T-helper 1 cell (primary cell): ENCODE measurements at places on chromosomes 4 and X.
A peak's percentile ranks its signal among the peaks of the same experiment; 100 is the strongest.

DNA sequence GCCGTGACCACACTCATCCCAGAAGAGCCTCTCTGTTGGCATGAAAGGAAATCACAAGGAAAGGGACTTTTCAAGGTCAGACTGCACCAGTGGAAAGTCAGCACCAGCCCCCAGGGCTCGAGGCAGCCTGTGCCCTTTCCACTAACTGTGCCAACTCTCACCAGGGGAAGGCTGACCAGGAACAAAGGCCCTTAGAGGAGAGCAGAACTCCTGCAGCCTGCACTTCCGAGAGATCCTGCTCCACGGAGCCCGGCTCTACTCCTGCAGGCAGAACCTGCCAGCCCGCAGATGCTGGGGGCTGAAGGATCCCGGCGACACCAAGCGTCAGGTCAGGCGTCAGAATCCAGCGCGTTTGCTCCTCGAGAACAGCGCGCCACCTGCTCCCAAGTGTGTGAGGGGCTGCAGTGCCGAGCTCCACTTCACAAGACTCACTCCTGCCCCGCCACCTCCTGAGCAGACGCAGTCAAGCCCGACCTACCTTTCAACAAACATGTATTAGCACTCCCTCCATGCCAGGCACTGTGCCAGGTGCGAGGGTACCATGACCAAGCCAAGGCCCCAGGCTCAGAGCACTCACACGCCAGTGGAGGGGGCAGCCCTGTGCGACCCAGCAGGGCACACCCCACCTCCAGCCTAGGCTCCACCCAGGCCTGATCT lies 13.6 kb upstream of the HELT start:
- no peak for DNase-seq

- DNase-seq = no peak
These were observed 1865.5 kb upstream of the TENM3 start for GRCh38 chr4:180377741-180378140.

- DNase-seq = no peak
These were observed 116.2 kb downstream of the SLC2A9 start for GRCh38 chr4:9904976-9905587.

- peak; percentile 42 for DNase-seq
These were observed 19.9 kb upstream of the TMSB4X start for GRCh38 chrX:12954981-12955380.

- DNase-seq = no peak
These were observed 723 bp downstream of the TMEM192 start for GRCh38 chr4:165111906-165112367.

GRCh38 chr4:139873111-139873860 lies 207.7 kb downstream of the MGST2 start:
- peak; percentile 30 for DNase-seq

DNA sequence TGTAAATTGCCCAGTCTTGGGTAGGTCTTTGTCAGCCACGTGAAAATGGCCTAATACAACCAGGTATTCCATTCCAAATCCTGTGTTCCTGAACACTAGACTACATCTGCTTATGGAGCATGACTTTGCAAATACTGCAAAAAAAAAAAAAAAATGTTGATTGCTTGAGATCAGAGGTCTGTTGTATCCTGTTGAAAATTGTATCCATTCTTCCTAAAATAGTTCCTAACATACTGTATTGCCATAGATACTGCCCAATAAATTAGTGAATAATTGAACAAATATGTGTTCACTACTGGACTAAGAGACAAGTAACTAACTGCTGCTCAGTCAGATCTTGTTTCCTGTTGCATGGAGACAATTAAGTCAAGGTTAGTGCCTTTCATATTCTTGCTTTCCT lies 164.3 kb upstream of the PABPC4L start:
- no peak for DNase-seq
